Bone marrow (tissue), 2 donors: ENCODE measurements at places on chromosomes 1 and 21.
A peak's percentile ranks its signal among the peaks of the same experiment; 100 is the strongest.

GRCh38 chr1:241130881-241131280 lies 226.1 kb downstream of the RGS7 start:
- DNase-seq: no peak

DNA sequence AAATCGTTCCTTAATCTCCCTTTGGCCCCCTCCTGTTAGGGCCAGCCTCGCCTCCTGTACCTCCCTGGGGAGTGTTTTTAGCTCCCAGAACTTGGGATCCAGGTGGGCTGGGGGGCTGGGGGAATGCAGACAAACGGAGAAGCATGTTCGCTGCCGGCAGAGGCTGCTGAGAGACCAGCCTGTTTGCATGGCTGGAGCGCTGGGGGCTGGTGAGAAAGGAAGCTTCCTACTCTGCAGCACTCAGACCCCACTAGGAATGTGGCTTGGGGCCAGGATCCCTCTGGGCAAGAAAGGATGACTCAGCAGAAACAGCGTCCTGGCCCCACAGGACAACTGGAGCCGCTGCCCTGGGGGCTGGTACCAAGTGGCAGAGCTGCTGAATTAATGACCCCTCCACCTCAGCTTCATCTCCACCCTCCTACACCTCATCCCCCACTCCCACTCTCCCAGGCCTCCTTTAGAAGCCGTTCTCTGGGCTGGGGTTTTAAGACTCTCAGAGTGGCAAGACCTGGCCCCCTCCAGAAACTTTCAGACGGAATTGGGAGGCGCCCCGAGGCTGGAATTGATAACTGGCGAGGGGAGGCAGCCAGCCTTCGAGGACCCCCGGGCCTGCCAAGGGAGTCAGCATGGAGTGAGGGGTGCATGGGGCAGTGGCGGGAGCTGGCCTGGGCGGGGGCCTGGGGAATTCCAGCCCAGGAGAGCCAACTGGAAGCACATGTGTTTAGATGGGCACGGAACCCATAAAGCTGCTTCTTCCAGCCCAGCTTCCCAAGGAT lies 28.5 kb upstream of the EPS8L3 start:
- no peak for DNase-seq

- DNase-seq: no peak
Observed at GRCh38 chr1:68331117-68331865, 99.0 kb upstream of the WLS start.

GRCh38 chr1:164753521-164754077 lies 194.6 kb downstream of the PBX1 start:
- DNase-seq: no peak

GRCh38 chr1:205954819-205955404 lies 11.7 kb upstream of the SLC26A9 start:
- DNase-seq: no peak

- no peak for DNase-seq
Observed at GRCh38 chr1:66533804-66534740, at the start of gene SGIP1. TSS of gene SGIP1 (plus strand) at chr1:66534153. CDS start at chr1:66534359, 206 bp downstream.

- no peak for DNase-seq
Observed at GRCh38 chr1:27322569-27323240, 742 bp downstream of the TMEM222 start.

GRCh38 chr1:154198756-154199562 lies 7.1 kb upstream of the TPM3 start:
- DNase-seq: peak; percentile 59

- DNase-seq: no peak
Observed at GRCh38 chr1:14983277-14983676, 170.3 kb upstream of the TMEM51 start.

GRCh38 chr1:84255582-84255981 lies 45.9 kb upstream of the SAMD13 start:
- no peak for DNase-seq

- peak; percentile 5 for DNase-seq
Observed at GRCh38 chr1:107430540-107431228, 289.8 kb downstream of the NTNG1 start.
